ENCODE measurements at places on chromosomes 2 and 18.

DNA sequence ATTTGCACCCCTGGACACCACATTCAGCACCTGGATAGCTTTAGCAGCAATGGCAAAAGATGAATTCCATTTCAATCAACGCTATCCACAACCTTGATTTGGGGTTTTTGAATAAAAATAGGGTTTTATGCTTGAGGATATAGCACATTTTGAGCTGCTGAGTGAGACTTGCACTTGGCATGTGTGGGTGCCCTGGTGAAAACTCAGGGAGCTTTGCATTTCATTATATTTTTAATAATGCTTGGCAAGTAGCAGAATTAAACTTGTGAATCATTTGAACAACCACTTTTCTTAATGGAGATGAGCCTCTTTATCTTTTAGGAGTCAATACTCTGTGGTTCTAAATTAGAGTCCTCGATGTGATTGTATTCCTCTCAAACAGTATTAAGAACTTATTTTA, 252.4 kb downstream of the PLCL1 start:
- no peak for DNase-seq

DNA sequence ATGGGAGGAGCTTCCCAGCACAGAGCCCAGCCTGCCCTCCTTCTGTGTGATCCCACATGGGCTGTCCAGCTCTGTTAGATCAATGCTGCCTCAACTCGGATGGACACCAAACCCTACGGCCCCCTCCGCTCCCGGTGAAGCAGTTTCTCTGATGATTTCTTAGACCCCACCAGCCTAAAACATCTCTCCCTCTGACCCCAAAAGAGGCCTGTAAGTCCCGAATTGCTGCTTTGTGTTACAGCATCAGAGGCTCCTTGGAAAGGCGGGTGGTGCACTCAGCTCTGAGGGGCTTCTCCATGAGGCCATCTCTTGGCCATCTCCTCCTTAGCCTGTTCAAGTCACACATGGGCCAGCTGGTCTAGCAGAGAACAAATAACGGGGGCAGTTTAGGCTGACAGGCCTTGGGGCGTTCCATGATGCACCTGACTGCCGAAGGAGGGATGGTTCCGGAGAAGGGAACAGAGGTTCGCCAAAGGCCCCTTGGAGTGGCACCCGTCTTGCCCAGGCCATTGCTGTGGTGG, 240.7 kb downstream of the SH3RF3 start:
- DNase-seq = no peak

DNA sequence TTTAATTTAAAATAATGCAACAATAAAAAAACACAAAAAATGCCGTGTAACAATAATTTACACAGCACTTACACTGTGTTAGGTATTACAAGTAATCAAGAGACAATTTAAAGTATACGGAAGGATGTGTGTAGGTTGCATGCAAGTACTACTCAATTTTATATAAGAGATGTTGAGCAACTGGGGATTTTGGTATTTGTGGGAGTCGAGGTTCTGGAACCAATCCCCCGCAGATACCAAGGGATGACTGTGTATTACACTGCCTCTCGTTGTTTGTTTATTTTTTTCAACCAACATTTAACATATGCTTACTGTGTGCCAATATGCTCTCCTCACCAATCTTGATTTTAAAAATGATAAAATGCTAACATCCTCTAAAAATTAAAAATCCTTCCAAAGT, 24.8 kb downstream of the MAP3K2 start:
- no peak for DNase-seq

DNA sequence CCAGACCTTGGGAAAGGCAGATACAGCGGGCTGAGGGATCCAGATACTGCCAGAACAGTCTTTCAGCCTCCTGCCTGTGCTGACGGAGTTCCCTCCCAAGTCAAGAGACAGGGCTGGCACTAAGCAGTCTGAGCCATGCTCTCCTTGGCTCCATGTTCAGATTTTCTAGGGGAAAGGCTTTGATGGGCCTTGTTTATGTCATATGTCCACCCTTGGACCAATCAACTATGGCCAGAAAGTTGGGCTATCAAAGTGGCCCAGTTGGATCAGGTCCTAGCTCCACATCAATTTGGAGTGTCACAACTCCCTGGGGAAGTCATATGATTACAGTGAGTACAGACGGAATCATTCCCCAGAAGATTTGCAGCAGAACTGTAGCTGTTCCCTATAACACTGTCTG, 152.0 kb downstream of the GREB1L start:
- DNase-seq = no peak

DNA sequence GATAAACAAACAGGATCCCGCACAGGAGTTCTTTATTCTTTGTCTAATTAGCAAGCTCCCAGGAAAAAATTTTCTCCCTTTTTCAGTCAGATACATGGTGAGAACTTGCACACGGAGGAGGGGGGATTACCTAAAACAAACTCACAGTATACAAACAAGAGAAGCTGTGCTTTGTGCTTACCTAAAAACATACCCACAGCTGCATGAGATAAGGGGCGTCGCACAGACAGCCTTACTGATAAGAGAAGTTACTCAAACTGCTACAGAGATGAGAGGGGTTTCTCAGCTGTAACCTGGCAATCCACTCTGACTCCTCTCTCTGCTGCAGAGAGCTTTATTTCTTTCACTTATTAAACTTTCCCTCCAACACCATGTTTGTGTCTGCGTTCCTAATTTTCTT, 32.9 kb upstream of the ST3GAL5 start:
- no peak for DNase-seq

GRCh38 chr2:118312969-118313756, 224.9 kb downstream of the INSIG2 start:
- no peak for DNase-seq

DNA sequence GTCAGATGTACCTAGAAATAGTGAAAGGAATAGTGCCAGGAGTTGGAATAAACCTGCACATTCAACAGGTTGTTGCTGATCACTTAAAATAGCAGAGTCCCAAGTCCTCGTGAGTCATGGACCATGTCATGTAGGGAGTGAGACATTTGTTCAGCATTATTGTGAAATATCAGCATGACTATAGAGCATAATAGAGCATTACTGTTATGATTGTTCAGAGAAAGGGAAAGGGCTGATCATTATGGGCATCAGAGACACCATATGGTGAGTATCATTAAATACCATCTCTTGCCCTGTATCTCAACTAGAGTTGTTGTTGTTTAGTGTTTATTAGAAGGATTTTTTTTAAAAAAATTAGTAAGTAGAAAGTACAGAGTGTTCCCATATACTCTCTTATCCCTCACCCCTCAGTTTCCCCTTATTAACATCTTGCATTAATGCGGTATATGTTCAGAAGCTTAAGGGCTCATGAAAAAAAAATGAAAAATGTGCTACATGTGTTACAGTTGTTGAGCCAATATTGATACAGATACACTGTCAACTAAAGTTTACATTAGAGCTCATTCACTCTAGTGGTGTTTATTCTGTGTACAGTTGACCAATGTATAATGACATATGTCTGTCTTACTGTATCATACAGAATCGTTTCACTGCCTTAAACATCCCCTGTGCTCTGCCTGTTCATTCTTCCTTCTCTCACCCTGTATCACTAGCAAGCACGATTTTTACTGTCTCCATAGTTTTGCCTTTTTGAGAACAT, 5.7 kb downstream of the ELAC1 start:
- no peak for DNase-seq

DNA sequence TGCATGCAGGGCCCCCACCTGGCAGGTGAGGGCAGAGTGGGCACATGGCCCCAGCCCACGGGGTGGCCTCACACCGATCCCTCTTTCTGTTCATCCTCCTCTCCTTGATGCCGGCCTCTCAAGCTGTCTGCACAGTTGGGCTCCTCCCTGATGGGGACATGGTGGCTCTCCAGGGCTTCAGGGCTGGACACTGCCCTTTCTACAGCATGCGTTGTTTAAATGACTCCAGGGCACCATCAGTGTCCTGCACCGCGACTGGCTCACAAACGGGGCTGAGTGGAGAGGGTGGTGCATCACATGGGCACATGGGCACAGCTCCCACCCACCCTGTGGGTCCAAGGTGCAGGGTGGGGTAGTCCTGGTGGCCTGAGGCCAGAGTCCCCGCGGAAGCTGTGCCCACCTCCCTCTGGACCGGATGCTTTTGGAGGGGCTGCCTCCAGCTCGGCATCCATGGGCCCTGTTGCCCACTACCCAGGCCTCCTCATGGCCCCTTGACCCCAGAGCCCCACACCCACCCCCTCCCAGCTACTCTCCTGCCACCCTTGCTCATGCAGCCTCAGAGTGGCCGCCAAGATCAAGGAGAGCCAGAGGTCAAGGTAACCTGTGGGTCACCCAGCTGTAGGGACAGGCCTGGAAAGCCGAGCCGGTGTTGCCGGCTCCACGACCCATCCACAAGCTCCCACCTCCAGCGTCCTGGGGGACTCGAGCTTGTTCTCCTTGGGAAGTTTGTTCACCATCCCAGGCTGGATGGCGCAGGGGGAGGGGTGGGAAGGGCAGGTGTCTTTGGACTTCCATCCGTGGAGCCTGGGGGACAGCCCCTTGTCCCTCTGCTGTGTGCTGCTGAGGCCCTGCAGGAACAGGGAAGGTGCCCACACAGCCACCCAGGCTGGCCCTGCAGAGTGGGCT, 12.3 kb upstream of the SNED1 start:
- DNase-seq = no peak

DNA sequence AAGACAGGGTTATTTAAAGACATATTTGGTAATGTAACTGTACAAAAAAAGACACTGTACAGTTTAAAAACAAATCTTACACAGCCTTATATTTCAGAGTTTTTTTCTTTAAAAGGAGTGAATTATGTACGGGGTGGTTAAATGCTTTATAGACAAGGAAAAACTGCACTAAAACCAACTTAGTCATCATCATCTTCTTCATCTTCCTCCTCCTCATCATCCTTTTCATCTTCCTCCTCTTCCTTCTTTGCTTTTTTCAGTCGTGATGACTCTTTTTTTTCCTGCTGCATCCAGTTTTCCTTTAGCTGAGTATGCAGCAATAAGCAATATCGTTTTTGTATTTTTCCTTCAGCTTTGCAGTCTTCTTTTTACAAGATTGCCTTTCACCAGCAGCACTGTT, 14.6 kb upstream of the MBOAT2 start:
- DNase-seq = no peak

- DNase-seq = peak; percentile 23
Measured at GRCh38 chr2:136381722-136382633, 264.0 kb upstream of the CXCR4 start.

- no peak for DNase-seq
Measured at GRCh38 chr2:174939046-174939445, 66.1 kb downstream of the CHN1 start.

- no peak for DNase-seq
Measured at GRCh38 chr18:12278215-12278671, 24.1 kb downstream of the CIDEA start.

GRCh38 chr2:178910005-178910404, 102.8 kb upstream of the TTN start:
- DNase-seq = no peak

- DNase-seq = no peak
Measured at GRCh38 chr2:5766056-5766455, 73.9 kb downstream of the SOX11 start.

DNA sequence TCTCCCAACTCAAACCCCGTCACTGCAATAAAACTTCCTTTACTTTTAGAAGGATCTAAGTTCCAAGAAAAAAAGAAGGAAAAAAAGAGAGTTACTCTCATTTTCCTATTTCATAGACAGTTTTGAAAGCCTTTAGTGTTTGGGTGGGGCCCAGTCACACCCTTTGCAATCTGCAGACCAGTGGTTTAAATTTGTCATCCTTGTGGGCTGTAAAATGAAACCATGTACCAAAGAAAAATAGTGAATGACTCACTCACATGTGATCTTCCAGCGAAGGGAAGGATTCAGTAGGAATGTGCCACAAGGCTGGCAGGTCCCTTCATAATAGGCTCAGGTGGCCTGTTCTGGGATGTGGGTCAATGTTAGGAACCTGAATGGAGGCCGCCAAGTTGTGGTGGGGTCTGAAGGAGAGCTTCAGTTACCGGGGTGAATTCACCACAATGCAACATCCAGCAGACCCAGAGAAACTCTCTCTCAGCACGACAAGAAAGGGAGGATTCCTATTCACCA, 28.3 kb downstream of the ANXA4 start:
- no peak for DNase-seq

GRCh38 chr18:9838144-9838877, 47.5 kb upstream of the TXNDC2 start:
- DNase-seq = no peak

GRCh38 chr2:123853161-123853560, 171.9 kb upstream of the CNTNAP5 start:
- DNase-seq = no peak

DNA sequence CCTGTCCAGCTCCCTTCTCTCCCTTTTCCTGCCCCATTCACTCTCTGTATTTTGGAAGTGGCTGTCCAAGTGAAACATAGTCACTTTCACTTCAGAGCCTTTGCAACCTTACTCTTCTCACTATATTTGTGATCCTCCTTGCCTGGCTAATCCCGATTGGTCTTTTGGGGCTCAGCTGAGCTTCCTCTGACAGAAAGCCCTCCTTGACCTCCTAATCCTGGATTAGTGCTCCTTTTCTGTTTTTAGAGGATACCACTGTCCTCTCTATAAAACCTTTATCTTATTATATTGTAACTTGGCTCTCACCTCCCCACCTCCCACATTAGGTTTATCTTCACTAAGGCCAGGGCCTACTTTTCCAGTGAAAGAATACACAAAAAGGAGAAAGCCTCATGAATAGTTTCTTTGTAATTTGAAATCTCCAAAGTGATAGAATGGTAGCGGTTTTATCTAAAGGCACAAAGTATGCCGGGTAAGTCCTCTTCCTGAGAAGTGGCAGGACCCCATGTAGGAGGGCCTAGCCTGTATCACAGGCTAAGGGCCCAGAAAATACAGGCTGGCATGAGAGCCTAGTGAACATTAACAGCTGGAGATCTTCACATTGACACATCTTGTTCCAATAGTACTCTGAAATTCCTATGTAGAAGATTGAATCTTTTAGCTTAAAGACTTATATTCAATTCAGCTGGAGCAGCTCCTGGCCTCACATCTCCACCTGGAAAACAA, 83.1 kb upstream of the GAREM1 start:
- DNase-seq = no peak
